ENCODE measurements at places on chromosomes 12 and 14.

DNA sequence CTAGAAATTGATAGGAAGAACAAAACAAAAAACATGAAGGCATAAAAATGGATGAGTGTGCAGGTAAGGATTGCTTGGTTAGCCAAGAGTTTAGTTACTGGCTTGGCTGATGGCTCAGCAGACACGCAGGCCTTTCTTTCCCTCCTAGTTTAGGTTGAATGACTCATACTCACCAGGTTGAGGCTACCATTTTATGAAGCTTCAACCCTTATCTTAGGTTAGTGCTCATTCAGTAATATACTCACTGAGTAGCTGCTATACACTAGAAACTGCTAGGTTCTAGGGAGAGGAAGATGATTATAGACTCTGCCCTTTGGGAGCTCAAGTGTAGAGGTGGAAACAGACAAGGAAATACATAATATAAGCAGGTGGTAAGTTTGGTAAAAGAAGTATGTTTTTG, 6.0 kb downstream of the P3H3 start:
- DNase-seq, result no peak

- DNase-seq, result no peak
Observed at GRCh38 chr12:110312581-110313360, 31.7 kb downstream of the ATP2A2 start.

GRCh38 chr14:76761960-76762410, 717 bp downstream of the VASH1 start:
- no peak for DNase-seq

- DNase-seq, result peak; percentile 79
Observed at GRCh38 chr14:81235096-81235495, 14.3 kb upstream of the GTF2A1 start.

DNA sequence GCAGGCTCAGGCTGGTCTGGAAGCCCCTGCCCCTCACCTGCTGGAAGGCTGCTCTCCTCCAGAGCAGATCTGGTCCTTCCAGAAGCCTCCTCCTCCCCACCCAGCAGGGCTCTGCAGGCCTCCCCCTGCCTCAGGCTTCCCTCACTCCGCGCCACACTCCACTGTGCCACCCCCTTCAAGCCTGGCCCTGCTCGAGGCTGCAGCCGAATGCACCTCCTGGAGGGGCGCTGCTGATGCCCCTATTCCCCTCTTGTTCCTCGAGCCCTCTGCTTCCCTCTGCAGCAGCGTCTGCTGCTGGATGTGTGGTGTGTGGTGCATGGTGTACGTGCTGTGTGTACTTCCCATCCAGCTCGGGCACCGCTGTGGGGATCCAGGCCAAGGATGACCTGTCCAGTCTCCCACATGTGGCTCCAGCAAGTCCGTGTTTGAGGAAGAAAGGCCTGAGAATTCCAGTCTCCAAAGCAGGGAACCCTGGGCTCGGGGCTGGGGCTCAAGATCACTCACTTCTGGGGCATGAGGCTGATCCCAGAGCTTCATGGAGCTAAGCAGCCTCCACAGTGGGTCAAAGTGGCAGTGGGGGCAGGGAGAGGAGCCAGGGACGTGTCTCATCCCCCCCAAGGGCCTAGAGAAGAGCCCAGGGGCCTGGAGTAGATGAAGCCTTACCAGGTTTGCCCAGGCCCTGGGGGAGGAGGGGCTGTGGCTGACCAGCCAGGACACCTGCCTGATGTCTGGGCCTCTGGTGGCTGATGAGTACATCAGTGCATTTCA, 136.0 kb upstream of the C14orf180 start:
- no peak for DNase-seq

Measured in GM13976 (cell line).